ENCODE measurements at places on chromosomes 2 and 18. TPM values are rescaled to one million over a fixed set of nuclear protein-coding genes. Genes with fewer than 3 reads are reported as not detected.

The EVA1A gene
- 53.2 TPM for total RNA-seq

The FOXD4L1 gene
- not detected for total RNA-seq

The LAMA1 gene
- total RNA-seq = under 0.01 TPM

The ARPC2 gene
- total RNA-seq = 551 TPM

The TEKT4 gene
- not detected for total RNA-seq

The ID2 gene
- 8.1 TPM for total RNA-seq

The SMC6 gene
- 61.9 TPM for total RNA-seq

The CMPK2 gene
- total RNA-seq = 1.1 TPM
